ENCODE measurements at places on chromosomes 6 and 20.

DNA sequence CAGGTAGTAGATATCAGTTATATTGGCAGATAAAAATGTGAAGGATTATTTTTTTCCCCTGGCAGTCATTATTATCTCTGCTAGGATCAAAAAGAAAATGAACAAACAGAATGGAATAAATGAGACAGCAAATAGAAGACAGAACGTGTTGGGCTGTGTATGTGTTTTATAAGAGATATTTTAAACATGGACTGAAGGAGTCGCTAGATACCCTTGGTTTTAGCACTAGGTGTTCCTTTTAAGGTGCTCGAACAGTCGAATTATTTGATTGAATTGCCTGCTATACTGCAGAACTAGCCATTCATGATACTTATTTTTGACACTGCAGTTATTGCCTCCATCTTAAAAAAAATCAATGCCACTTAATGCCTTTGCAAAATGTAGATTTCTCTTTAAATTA, 3.7 kb downstream of the GRIK2 start:
- DNase-seq: no peak

DNA sequence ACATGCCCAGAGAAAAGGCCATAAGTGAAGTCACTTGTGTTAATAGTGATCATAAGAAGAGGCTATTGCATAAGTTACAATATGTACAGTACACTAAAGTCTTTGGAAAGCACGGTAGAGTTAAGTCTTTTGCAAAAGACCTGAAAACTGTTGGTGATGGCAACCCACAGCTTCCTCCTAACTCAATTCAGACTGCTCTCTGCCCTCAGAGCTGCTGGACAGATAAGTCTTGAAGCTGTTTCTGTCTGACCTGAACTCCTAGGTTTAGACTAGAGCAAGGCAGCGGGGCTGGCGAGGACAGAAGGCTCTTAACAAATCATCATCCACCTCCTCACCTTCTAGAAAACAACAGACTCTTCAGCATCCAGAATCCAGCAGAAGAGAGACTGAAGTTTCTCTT, 125.4 kb downstream of the CD24 start:
- DNase-seq: no peak

GRCh38 chr20:35768731-35769664, 2.8 kb upstream of the PHF20 start:
- DNase-seq: peak; percentile 94

DNA sequence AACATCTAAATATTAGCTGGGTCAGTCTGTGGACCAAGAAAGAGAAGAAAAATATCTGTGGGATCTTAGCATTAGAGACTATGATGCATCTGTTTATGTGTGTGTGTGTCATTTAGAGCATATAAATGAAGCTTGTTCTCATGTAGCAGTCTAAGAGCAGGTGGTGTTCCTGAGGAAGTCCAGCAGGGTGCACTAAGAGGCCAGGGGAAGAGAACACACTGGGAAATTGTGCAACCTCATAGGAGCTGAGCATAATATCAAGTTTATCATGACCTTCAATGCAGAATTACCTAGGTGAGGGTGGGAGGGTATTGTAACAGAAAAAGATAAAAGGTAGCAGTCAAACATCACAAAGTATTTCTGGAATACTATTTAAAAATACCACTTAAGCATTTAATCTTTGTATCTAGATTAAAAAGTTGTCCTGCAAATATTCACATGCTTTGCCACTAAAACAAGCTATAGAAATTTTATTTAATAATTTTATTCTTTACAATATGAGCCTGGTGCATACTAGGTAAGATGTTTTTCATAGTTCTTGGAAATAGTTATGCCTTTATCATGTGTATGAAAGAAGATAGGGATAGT, 80.5 kb downstream of the SMPDL3A start:
- peak; percentile 8 for DNase-seq

- DNase-seq: no peak
These were observed 16.5 kb upstream of the LIN28B start for GRCh38 chr6:104940238-104940892.

DNA sequence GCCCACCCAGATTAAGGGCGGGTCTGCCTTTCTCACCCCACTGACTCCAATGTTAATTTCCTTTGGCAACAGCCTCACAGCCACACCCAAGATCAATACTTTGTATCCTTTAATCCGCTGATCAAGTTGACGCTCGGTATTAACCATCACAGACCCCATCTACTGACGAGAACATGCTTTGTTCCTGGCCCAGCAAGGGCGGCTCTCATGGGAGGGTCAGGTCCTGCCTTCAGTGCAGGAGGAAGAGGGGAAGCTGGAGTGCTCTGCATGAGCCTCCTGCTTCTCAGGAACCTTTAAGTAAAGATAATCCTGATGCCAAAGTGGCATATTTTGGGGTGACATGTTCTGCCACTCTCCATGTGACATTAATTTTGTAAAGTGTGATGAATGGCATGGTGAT, 8.3 kb downstream of the KIF25 start:
- no peak for DNase-seq

GRCh38 chr6:33430334-33430733, 10.5 kb downstream of the SYNGAP1 start:
- DNase-seq: no peak

- no peak for DNase-seq
These were observed 345.9 kb downstream of the ARHGAP18 start for GRCh38 chr6:129364037-129364436.

GRCh38 chr6:87897013-87897412, 150.6 kb upstream of the SPACA1 start:
- no peak for DNase-seq

GRCh38 chr6:85008296-85009009, 244.1 kb upstream of the TBX18 start:
- DNase-seq: no peak

- DNase-seq: no peak
These were observed 154.5 kb upstream of the ZNF217 start for GRCh38 chr20:53748176-53748575.

- DNase-seq: no peak
These were observed 73.8 kb downstream of the EYA4 start for GRCh38 chr6:133314947-133315346.

- DNase-seq: no peak
These were observed 7.7 kb downstream of the ZHX3 start for GRCh38 chr20:41309817-41310216.

DNA sequence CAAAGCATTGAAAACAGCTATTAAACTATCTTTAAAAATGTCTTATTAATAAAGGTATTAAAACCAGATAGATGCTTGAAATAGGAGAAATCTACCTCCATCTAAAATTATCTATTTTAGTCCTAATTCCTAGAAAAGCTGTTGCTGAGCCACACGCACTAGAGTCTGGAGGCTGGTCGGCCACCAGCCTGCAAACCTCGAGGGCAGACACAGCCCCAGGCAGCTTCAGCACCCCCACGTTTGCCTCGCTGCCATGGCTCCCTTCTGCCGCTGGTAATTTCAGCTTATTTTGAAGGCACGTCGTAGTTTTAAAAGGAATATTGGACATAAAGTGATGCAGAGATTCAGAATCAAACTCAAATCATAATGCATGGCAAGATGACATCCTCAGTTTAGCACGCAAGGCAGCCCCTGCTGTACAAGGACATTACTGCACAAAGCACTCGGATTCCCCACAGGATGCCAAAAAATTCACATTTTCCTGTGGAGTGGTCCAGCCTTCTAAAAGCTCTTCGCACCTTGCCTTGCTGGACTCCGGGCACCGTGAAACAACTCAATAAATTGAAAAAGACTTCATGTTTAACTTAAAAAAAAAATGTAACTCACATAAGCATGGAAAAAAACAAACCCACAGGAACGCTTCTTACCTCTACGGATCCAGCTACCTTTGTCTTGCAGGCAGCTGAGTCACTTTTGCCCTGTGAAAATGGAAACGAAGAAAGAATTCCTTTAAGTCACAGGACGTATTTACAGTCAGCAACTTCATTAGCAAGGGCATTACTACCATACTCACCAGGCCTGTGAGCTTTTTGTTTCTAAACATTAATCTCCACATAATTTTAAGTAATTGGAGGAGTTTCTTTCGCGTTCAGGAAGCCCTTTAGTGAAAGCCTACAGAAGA, 143.4 kb upstream of the RPS6KA2 start:
- no peak for DNase-seq

- no peak for DNase-seq
These were observed 40.8 kb upstream of the TIAM2 start for GRCh38 chr6:154954347-154954746.

DNA sequence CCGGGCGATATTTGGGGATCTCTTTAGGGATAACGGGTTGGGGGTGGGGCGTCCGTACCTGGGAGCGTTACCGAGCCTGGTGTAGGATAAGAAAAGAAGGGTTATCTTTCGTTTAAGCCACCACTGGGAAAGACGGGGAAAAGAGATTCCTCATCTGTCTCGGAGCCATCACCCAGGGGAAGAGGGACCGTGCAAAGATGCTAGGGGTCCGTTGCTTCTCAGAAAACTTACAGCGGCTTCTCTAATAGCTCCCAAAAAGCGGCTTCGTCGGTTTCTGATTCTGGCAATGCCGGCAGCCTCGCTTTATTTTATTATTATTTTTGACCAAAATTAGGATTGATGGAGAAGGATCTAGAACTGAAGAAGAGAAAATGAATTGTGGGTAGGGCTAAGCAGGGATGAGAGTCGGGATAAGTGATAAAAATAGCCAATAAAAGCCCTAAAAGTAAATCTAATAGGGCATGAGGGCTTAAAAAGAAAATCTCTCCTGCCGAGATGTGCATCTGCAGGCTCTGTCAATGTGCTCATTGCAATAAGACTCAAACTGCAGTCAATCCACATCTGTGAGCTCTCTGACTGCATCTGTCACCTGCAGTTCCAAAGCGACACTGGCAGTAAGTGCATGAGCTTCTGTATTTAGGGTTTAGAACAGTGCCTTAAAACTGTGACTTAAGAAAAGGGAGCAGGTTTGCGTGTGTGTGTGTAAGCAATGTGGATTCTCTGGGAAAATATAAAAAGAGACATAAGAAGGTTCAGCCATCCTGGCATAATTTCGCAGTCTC, 801 bp downstream of the TBPL1 start:
- no peak for DNase-seq

GRCh38 chr6:43824703-43825064, 54.7 kb downstream of the VEGFA start:
- DNase-seq: no peak

DNA sequence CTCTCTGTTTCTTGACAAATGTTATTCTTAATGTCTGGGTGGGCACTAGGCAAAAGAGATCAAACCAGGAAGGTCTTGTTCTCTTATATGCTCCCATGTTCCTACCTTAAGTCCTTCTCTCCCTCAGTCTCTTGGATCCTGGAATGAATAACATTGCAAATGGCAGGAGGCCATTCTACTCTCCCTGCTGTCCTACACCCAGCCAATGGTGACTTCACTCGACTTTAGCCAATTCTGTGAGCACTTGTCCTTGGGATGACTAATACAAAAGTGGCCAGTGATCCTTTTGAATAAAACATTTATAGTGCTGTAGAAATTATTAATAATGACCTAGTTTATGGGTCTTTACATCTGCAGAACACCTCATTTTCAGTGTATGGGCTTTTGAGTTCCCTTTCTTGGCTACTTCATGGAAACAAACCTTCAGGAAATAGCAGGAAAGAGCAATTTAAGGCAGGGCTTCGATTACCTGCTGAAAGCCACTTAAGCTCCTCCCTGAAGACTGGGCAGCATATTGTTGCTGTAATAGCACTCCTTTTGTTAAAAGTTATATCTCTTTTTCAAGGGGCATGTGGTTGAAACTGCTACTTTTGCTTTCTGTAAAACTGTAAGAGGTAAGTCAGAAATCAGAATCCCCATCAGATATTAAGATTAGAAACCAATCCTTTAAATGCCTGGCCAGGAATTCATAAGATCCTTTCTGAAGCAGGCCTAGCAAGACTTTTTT, 10.5 kb downstream of the OTOR start:
- no peak for DNase-seq

- no peak for DNase-seq
These were observed 6.4 kb upstream of the CST7 start for GRCh38 chr20:24942679-24943078.

DNA sequence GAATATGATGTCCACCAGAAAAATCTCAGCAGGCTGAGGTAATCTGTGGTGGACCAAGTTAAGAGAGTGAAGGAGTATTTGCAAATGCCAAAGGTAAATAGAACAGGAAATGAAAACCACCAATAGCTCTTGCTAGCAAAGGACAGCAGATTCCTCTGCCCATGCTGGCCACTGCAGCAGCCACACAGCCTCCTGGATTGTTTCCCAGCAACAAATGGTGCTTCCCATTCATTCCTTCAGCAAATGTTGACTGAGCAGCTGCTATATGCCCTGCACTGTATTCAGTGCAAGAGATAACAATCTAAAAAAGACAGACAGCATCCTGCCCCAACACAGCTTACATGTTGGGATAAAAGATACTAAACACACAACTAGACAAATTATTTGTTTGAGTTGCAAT, 11.0 kb downstream of the ROS1 start:
- no peak for DNase-seq

DNA sequence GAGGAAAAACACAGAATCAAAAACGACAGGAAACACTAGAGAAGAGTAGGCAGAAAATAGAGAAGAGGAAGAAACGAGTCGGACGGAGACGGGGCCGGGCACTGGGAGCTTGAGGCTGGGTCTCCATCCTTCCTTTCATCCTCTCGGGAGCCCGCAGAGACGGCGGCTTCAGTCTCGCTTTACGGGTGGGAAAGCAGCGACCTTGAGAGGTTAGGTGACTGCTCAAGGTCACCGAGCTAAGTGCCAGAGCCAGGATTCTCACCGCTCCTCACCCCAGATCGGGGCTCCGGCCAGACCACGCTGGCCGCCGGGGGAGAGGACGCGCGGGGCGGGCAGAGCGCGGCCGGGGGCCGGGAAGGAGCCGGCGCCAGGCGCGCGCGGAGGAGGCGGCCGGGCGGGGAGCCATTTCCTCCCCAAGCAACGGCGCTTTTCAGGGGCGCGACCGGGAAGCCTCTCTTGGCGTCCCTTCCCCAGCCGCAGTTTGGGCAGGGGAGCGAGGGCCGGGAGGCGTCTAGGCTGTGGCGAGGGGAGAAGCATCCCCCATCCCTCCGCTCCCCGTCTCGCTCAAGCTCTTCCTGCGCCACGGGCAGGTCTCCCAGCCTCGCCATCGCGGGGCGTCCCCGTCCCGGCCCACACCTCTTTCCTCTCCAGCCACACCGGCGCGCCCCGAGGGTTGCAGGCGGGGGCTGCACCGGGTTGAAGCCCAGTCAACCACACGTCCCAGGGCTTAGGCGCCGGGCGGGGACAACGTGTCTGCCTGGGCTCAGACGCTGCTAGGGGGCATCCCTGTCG, 24.1 kb upstream of the MAP3K7 start:
- no peak for DNase-seq

GRCh38 chr6:163543321-163543720, 128.8 kb downstream of the QKI start:
- DNase-seq: no peak

DNA sequence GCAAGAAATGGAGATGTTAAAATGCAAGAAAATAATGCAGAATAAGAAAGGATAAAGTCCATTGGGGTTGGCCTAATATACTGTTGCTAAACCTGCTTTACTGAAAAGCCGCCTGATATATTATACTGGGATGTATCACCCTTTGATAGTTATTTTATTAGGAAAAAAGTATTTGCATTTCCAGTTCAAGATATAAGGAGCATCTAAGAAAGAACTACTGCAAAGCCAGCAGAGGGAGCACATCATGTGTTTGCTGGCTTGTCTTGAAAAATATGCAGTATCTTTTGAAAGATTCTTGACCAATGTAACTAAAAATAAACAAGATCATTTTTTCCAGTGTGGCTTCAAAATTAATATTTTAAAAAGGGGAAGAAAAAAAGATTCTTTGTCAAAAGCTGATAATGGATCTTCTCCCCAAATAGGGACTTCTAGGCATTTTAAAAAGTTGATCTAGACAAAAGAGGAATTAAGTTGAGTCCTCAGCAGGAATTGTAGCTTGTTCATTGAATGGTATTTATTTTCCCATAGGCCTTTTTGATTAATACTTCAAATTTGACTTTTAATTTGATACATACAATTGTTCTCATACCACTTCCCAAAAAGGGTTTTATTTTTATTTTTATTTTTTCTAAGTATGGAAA, 214.9 kb downstream of the ZFAND3 start:
- peak; percentile 34 for DNase-seq
